ENCODE measurements at places on chromosomes 16 and 17.

GRCh38 chr16:79307214-79307613 lies 293.3 kb downstream of the MAF start:
- no peak for DNase-seq

DNA sequence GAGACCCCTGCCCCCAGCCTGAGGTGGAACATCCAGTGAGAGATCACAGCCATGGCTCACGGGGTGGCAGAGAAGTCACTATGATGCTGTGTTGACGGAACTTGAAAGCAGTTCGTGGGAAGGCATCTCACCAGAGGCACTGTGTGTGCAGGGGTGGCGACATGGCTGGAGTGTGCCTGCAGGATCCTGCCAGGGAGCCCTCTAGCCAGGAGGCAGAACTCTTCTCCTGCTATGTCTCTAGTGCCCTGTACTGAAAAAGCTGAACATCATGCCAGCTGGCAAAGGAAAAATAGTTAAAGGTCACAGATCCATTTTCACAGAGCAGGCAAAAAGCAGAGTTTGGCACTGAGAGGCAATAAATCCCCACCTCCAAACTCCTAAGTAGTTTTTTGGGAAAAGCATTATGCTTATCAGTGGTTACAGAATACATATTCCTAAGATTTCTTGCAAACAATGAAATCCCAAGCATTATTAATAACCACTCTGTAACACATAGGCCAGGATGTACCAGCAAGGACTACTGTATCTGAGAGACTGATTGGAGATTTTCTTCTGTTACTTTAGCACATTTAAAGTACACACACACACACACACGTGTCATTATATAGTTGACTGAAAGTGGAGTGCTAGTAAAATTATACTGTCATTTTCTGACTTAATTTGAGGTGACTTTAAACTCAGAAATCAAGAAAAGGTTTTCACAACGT lies 36.8 kb downstream of the TNRC6C start:
- no peak for DNase-seq

DNA sequence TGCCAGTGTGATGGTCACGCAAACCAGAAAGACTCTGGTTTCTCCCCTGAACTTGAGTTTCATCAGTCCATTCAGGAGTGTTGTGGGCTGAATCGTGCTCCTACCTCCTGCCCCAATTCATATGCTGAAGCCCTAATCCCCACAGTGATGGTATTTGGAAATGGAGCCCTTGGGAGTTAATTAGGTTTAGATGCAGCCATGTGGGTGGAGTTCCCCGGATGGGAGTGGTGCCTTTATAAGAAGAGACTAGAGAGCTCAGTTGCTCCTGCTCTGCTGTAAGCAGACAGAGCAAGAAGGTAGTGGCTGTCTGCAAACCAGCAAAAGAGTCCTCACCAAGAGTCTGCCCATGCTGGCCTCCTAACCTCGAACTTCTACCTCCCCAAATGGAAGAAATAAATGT lies 160.3 kb upstream of the DYNLRB2 start:
- DNase-seq, result no peak

GRCh38 chr17:7221278-7222092 lies 1.7 kb downstream of the ACADVL start:
- no peak for DNase-seq

Measured in mesothelial cell of epicardium (in vitro differentiated cells).